Fibroblast of the conjunctiva (primary cell): ENCODE measurements at places on chromosomes 2 and 18.

DNA sequence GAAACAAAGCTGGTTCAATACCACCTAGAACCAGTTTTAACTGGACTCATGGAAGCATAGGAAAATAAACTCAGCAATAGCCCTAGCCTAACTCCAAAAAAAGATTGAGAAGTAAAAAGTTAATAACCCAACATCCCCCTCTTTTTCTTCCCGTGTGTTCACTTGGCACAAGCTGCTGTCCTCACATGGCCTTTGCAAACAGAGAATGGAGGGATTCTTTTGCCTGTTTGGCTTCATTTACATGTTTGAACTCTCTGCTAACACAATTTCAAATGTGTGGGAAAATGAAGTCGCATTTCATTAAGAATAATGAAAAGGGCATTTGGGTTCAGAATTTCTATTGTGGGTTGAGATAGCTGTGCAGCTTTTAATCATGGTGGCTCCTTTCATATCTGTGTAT lies 589.2 kb upstream of the LRRTM1 start:
- no peak for DNase-seq

- no peak for DNase-seq
Measured at GRCh38 chr2:14790041-14790640, 157.6 kb downstream of the LRATD1 start.

- DNase-seq = no peak
Measured at GRCh38 chr18:378079-378478, 110.2 kb upstream of the THOC1 start.

DNA sequence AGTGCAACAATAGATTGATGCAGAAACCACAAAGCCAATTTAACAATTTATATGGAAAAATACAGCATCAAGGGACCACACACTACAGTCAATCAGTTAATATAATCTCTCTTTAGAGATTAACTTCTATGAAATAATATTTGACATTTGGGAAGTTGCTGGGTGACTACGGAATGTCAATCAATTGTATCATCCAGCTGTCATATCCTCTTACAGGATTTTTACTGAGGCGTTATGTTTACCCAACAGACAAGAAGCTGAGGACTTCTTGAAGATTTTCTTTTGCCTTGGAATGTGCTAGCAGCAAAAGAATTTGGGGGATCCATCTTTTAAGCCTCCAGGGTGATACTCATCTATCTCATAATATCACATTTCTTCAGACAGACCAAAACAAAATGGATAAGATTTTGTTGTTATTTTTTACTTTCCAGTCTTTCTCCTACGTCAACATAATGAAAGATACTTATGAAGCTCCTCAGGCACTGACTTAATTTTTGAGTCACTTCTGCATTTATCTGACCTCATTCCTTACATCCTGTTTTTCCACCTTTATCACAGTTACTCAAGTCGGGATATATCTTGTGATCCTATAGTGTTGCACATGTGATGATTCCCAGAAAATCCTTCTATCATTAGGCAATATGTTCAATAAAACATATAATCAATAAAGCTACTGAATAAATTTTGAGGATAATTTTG lies 227.2 kb upstream of the SPHKAP start:
- DNase-seq = no peak

- no peak for DNase-seq
Measured at GRCh38 chr18:46134920-46135675, 30.9 kb downstream of the HAUS1 start.

DNA sequence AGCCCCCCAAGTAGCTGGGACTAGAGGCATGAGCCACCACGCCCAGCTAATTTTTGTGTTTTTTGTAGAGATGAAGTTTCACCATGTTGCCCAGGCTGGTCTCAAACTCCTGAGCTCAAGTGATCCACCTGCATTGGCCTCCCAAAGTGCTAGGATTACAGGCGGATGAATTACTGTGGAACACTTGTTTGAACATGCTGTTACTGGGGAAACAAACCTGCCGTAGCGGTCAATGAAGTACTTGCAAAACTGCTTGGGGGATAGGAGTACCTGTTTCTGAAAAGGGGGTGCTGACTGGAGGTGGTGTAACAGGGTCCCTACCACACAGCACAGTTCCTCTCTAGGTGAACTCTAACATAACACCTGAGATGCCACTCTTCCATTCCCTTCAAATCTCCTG lies 5.9 kb upstream of the IMPACT start:
- DNase-seq = no peak

DNA sequence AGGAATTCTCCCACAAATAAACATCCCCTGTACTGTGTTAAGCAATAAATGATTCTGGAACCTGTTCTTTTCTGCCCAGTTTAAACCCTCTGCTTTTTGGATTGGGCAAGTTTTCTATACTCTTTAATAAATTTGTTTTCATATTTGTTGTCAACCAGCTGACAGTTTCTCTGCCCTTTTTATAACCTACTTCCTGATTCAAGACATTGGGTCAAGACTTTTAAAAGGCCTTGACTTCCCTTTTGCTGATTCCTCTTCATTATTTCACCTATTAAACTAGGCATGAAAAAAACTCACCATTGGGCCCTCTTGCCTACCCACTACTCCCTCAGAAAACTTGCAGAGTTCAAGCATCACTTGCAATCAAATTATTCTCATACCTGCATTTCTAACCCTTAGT lies 459.5 kb downstream of the ARHGAP15 start:
- DNase-seq = no peak

GRCh38 chr2:96267159-96267971 lies 1.3 kb downstream of the CIAO1 start:
- DNase-seq = no peak

DNA sequence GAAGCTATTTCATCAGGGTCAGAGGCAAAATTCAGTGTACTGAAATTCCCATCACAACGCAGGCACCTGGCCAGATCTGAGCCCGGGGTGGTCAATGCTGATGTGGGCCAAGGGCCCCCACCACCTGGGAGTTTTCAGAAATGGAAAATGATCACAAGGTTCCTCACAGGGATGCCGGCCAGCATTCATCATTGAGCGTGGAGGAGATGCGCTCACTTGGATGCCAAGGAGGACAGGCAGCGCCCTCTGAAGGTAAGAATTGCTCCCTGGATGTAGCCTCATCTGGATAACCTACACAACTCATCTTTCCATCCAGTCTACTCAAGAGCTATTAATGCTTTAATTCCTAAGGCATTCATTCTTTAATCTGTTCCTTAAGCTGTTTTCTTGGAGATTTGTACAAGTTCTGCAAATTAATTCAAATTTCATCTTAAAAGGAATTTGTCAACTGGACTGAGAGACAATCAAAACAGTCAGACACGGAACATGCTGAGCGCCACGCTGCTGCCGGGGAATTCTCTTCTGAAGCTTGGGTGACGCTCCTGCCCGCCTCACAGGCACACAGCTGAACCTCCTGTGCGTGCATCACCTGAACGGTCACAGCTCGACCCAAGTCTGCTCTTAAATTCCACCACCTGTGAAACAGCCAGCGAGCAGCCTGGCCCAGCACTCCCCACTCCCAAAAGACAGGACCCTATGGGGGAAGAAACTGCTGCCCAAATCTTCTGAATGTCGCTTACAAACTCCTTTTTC lies 206.7 kb downstream of the HDAC4 start:
- no peak for DNase-seq

DNA sequence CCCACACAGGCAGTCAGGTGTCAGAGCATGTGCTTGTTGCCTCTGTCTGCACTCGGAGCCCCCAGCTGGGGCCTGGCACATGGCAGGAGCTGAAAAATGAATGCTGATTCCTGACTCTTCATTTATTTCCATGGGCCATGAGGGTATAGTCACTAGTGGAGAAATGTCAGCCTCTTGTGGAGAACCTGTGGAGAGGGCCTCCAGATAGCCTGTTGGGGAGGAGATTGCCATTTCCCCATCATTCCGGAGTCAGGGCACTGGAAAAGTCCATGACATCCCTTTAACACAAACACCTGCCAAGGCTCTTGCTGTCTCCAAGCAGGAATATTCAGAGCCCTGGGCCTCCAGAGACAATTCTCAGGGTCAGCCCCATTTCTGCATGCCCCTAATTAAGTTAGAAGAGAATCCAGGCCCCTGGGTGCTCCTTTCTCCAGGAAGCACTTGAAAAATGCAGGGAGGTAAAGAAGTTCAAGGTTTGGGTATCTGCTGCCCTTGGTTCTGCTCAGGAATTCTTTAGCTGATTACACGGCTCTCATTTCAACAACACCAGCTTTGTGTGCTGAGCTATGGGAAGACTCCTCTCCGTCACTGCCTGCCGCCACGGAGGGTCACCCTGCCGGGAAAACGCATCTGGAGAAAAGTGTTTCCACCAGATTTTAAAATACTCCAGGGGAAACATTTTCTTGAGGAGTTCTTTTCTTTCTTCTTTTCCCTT lies 311.3 kb downstream of the MYCN start:
- DNase-seq = no peak

DNA sequence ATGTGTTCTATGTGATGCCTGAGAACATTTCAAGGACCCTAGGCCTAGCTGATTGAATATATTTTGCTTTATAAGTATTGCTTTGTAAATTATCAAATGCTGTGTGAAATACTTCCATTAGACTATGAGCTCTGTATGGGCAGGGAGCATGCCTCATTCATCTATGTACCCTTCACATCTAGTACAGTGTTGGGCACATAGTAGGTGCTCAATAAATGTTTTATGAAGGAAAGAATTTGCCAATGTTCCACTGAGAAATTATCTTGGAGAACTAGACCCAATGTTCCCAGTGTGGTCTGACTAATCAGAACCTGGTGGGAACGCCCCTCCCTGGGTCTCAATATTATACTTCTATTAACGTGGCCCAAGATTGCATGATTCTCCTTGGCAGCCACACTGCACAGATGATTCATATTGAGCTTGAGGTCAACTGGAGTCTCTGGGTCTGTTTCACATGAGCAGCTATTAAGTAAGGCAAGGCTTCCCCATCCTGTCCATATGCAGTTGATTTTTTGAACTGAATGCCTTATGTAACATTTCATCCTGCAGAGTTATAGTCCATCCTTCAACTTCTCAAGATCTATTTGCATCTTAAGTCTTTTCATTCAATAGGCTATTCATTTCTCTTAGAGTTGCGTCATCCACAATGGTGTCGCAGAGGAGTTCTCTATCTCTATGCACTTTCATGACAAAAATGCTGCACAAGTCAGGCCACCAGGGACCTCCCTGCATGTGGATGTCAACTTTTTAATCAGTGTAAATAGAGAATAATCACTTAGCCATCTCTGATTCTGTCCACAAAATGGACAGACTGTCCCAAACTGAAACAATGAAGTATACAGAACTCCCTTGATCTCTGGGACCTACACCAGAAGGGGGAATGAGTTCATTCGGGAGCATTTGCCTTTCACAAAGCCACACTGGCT lies 257.6 kb downstream of the CYP26B1 start:
- DNase-seq = peak; percentile 91

DNA sequence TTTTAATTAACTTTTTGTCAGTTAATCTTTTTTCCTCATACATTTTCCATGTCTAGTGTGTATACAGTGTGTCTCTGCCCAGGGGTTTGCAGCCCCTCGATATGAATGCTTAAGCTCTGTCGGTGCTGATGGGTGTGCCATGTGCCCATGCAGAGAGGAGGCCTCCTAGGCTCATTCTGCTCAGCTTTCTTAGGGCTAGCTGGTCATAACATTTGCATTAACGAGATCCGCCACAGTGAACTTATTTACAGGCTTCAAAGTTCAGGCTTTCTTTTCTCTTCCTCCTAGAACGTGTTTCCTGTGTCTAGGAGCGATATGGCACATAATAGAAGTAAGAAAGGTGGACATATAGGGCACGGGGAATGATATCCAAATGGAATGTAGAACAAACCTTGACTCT lies 783.3 kb downstream of the PLCL1 start:
- DNase-seq = no peak

DNA sequence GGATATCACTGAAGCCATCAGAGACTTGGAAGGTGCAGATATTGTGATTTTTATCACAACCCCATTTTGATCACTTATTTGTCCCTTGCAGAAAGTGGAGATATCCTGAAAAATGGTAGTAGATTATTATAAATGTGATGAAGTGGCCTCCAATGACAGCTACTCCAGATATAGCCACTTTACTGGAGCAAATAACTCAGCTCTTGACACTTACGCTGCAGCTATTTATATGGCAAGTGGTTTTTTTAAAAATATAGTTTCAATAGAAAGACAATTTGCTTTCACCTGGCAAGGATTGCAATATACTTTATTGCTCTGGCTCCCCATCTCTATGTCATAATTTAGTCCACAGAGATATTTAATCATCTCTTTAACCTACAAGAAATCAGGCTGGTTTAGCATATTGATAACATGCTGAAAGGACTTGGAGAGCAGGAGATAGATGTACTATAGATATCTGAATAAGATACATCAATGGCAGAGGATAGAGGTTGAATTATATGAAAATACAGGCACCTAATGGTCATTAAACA lies 182.8 kb upstream of the SKOR2 start:
- no peak for DNase-seq
